Smooth muscle cell of the brain vasculature (primary cell): ENCODE measurements at places on chromosomes 7 and 10.

- no peak for DNase-seq
Observed at GRCh38 chr7:46932306-46932675, 649.6 kb downstream of the TNS3 start.

GRCh38 chr7:36945612-36946400 is 221.5 kb upstream of the AOAH start:
- DNase-seq = no peak

GRCh38 chr7:46153951-46154787 is 233.1 kb upstream of the IGFBP3 start:
- no peak for DNase-seq

DNA sequence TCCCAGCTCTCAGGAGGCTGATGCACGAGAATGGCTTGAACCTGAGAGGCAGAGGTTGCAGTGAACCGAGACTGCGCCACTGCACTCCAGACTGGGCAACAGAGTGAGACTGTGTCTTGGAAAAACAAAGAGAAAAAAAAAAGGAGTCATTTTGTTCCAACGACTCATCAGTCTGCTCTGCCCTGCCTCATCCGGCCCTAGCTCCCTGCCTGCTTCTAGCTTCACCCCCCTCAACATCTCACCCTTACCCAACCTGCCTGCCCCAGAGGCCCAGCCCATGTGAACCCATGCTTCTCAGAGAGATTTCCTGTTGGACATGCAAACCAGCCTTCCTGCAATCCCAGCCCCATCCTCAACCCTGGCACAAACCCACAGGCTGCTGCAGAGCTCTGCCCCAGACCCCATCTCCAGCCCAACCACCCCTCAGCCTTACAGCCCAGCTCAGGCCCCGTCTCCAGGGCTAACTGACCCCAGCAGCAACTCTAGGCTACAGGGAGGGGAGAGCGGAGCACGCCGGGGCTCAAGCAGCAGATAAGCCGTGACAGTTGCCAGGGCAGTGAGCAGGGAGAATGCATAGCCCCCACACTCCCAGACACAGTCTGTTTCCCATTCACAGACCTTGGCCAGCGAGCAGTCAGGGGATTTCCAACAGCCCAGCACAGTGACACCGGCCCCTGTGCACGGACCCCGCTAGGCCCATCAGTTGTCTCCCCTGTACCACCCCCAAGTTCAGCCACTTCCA is 86.0 kb upstream of the KCTD7 start:
- DNase-seq = no peak

DNA sequence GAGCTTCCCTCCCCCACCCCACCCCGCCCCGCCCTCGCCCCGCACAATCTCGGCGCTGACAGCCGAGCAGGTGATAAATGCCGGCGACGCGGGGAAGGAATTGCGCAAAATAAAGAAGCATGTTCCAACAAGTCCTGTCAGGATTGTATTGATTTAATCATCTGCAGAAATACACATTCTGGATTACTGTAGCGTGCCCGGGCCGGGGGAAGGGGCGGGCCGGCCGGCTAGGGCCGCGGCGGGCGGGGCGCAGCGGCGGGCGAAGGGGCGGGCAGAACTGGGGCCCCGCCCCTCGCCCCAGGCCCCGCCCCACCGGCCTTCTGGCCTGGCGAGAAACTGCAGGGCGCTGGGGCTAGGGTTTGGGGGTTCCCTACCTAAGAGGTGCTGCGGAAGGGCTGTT is 88.9 kb upstream of the PAX2 start:
- no peak for DNase-seq

DNA sequence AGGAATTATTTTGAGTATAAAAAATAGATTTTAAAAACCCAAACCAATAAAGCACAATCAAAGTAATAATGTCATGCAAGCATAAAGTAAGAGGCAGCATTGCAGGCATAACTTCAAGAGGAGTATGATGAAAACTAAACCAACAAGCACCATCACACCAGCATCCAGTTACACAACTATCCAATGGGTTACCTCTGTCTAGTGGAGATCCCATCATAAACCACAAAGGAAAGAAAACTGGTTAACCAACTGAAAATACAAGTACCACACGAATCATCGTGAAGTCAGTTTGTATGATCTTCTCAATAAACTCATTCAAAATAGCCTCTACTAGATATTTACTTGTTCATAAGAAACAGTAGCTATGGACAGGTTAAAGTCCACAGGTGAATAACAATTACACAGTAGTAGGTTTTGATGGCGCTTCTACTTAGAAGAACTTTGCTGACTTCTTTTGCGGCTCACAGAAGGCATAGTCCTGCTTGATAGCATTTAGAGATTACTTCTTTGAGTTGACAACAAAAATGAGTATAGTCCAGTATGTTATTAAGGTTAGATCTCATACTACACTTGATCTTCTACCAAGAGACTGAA is 116.6 kb downstream of the MICU1 start:
- DNase-seq = no peak

DNA sequence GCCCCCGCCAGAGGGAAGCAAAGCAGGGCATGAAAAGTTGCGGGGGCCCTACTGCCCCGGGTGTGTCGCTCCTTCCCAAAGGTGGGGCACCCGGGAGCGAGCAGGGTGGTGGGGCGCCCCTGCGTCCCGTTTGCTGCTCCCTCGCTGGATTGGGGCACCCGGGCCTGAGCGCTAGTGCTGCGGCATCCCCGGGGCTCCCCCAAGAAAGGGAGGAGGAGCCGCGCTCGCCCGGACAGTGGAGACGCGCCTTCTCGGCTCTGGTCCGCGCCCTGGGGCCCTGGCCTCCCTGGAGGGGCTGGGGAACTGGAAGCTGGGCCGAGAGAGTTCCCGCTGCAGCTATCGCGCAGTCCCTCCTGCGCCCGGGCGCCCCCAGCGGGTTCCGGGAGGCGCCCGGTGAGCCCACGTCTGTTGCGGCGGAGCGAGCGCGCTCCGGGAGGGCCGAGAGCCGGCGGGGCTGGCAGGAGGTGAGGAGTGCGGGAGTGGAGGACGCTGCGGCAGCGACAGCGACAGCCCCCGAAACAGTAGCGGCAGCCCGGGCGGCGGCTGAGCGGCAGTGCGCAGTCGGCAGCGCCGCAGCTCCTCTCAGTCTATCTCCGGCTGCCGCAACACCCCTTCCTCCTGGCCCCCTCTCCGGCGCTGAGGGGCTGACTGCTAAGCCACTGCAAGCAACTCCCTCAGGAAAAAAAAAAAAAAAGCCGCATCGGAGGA is 504 bp upstream of the BMPER start:
- DNase-seq = no peak

- no peak for DNase-seq
Observed at GRCh38 chr10:74891053-74891452, 64.7 kb downstream of the KAT6B start.

DNA sequence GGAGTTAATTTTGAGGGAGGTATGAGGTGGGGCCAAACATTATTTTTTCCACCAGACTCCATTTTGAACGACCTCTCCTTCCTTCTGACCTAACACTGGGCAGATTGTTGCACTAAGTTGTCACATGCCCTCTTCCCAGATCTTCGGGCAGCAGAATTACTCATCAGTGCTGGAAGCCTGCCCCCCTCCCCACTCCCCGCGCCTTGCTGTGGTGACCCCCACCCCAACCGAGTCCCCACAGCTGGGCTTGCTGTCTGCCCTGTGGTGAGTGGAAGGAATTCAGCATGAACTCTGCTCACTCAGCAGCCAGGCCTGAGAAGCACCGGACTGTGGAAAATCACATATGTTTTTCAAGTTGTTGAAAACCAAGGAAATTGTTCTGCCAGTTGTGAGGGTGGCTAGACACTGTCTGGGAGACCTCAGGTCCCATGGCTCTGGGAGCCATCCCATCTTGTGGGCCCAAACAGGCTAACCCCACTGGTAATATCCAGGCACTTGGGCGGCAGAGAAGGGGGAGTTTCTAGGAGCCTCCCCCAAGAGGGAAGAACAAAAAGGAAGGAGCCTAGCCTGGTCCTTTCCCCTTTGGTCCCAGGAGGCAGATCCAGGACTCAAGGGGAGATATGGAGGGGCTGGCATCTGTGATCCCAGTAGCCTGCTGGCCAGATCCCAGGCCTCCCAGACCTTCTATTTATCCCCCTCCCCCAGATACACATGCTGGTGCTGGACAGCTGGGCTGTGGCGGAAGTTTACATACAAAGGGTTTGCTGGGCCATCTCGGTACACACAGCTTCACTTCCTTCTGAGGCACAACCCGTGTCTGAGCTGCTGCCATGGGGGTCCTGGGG is 3.5 kb upstream of the AEBP1 start:
- DNase-seq = peak; percentile 79

- no peak for DNase-seq
Observed at GRCh38 chr10:119162452-119163092, 2.9 kb downstream of the SFXN4 start.

DNA sequence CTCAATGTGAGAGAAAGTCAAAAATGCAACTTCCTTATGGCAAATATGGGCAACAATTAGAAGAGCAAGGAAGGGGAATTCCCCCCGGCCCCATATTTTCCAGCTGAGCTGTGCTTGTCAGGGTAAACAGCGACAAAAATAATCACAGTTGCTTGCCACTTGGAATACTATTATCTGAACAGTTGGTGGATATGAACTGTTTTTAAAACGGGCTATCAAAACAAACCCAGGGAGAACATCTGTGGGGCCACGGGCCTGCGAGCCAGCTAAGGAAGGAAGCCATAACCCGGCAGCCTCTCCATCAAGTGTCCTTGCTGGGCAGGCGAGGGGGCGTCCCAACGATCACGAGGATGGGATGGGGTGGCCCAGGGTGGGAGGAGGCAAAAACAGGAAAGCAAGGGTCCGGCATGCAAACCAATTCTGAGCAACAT is 228.4 kb downstream of the ARHGAP12 start:
- DNase-seq = peak; percentile 23

- no peak for DNase-seq
Observed at GRCh38 chr10:102595897-102596296, 48.4 kb upstream of the TRIM8 start.

GRCh38 chr10:76086761-76087639 is 655.6 kb downstream of the LRMDA start:
- no peak for DNase-seq

- no peak for DNase-seq
Observed at GRCh38 chr7:18900803-18901202, 216.6 kb downstream of the TWIST1 start.

DNA sequence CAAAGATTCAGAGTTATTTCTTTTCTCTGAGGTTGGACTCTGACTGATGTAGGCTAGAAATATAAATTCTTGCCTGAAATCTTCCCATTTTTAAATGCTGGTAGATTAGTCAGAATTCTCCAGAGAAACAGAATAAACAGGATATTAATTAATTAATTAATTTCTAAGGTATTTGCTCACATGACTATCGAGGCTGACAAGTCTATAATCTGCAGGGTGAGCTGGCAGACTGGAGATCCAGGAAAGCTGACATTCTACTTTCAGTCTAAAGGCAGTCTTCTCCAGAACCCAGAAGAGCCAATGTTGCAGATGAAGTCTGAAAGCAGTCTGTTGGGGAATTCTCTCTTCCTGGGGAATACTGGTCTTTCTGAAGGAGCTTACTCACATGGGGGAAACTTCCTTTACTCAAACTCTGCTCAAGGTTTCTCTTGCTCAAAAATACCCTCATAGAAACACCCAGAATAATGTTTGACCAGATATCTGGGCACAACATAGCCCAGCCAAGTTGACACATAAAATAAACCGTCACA is 189.7 kb downstream of the KIF20B start:
- no peak for DNase-seq
